ENCODE measurements at places on chromosomes 13 and 19.

- DNase-seq = no peak
These were observed 125.9 kb upstream of the USP29 start for GRCh38 chr19:56993851-56994250.

DNA sequence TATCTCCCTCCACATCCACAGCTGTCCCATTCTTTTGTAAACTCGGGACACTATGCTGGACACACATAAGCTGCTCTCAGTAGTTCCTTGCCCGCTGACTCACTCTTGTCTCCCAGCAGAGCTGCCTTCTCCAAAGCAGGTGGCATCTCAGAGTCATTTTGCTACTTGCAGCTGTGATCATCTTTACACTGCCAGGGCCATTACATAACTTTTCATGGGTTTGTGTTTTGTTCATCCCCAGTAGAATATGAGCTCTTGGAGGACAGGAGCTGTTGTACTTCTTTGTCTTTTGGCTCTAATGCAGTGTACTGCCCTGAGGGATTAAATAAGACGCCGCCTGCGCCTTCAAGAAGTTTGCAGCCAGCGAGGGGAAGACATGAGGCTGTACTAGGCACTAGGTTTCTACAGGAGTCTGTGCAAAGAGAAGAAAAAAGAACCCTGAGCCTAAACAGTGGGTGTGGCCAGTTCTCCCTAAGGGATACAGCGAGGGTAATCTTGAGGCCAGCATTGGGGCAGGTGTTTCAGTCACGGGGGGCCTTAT is 40.8 kb upstream of the GPR183 start:
- DNase-seq = no peak

GRCh38 chr19:31110336-31110735 is 238.9 kb downstream of the TSHZ3 start:
- no peak for DNase-seq

DNA sequence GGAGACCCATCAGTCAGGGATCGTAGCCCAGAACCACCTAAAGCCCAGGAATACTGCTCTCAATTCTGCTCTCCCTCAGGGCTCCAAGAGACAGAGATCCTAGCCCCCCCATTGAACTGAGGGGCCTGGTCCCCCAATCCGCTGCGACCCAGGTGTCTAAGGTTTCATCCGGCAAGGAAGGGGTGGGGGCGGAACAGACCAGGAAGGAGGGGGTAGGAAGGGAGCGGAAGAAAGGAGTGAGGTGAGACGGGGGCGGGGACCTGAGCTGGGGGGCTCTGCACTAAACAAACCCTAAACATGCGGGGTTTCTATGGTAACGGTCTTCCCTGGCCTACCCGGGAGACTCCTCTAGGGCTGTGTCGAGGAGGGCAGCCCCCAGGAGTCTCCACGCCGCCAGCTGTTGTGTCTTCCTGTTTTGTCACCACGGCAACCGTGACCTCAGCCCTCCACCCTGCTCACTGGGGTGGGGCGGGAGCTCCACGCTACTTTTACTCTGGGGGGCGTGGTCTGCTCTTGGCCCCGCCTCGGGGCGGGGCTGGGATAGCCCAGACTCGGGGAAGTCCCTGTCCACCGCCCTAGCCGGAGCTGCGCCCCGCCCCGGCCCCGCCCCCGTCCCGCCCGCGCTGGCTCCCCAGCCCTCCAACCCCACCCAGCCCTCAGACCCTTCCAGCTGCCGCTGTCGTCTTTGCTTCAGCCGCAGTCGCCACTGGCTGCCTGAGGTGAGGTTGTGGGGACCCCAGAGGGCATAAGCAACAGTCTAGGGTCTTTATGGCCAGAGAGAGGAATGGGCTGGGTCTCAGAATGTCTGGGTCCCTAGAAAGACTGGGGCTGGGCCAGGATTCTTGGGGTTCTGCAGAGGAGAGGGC is at the start of gene MYADM:
Gene MYADM (plus strand): TSS at position 659 of the 866 bp plus-strand sequence. CDS start 5,647 bp downstream, outside the sequence.
- DNase-seq = peak; percentile 88

- no peak for DNase-seq
These were observed 32.5 kb upstream of the IRS2 start for GRCh38 chr13:109818886-109819285.

Measured in keratinocyte (primary cell).